ENCODE measurements at places on chromosomes 1 and 21.

- DNase-seq: no peak
These were observed 32.5 kb downstream of the MTF2 start for GRCh38 chr1:93111561-93111960.

DNA sequence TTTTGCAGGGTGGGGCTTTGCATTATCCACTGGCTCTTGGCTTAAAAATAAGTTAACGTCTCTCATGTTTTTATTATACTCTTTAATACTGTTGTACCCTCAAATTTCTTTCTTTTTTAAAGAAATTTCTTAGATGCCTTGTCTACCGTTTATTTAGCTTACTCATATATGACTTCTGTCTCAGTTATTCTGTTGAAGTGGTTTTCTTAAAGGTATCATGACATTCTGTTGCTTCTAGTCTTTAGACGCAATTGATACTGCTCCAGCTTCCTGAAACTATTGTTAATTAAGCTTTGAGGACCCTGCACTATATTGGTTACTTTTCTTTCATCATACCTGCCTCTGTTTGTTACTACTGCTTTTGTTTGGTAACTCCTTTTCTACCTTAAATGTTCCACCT is 11.7 kb downstream of the PKN2 start:
- DNase-seq: no peak

DNA sequence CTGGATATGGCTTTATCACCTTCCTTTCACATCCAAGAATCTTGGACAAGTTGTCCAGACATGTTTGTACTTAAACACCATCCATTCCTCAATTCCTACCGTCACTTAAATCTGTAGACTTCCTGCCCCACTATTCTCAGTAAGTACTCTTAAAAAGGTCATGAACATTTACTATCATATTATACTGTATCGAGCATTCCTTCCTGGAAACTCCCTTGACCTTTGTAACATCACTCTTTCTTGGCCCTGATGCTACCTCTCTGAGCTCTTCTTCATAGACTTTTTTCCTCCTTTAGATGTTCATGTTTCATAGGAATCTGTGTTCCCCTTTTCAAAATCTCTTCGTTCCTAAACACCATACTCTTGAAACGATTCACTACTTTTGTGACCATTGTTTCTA is 15.5 kb downstream of the BLZF1 start:
- no peak for DNase-seq

GRCh38 chr1:157932069-157932468 is 61.4 kb upstream of the KIRREL1 start:
- DNase-seq: no peak

- DNase-seq: no peak
These were observed 110.1 kb upstream of the RUNX3 start for GRCh38 chr1:25040122-25040685.

DNA sequence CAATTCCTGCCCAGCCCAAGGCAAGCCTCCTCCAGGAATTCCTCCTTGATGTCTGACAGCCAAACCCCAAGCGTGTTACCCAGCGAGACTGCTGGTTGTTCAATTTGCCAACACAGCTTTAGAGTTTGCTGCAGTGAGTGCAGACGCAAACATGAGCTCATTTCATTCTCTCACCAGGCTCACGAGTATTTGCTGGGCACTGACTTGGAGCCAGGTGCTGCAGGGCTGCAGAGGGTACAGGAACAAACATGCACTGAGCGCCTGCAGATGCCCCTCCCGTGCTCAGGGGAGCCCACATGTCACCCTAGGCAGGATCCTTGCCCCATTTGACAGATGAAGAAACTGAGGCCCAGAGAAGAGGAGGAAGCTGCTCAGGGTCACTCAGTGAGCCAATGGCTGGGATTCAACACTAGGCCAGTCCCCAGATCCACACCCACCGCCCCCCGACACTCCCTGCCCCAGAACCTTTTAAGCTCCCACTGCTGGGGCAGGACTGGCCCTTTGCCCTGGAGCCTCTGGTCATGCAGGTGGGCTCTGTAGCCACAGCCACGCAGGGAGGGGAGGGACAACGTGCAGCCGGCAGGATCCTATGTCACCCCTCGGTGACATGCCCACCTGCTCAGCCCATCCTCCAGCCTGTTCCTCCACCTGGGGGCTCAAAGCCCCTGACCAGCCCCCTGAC is 363.7 kb downstream of the MATN1 start:
- no peak for DNase-seq

All from stimulated activated CD4-positive, alpha-beta T cell treated with anti-CD3 and anti-CD28 coated beads, Interleukin-1b, Interleukin-23, amount 100 ng/mL, for 1 hour (primary cell).